ENCODE measurements at places on chromosomes 3 and 15.

DNA sequence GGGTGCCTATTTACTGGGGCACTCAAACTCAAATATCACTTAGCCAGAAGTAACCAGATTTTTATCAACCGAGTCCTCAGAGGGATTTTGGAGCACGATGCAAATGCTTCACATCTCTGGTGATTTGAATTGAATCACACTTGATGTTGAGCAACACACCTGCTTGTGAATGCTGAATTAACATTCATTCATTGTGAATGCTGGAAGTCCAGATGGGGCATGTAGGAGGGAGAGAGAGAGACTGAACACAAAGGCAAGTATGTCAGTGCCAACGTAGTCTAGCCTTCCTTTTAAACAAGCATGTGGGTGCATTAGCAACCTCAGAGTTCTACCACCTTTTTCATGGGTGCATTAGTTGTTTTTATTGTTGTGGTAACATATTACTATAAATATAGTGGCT, 156.2 kb downstream of the ADAMTSL3 start:
- DNase-seq: no peak

DNA sequence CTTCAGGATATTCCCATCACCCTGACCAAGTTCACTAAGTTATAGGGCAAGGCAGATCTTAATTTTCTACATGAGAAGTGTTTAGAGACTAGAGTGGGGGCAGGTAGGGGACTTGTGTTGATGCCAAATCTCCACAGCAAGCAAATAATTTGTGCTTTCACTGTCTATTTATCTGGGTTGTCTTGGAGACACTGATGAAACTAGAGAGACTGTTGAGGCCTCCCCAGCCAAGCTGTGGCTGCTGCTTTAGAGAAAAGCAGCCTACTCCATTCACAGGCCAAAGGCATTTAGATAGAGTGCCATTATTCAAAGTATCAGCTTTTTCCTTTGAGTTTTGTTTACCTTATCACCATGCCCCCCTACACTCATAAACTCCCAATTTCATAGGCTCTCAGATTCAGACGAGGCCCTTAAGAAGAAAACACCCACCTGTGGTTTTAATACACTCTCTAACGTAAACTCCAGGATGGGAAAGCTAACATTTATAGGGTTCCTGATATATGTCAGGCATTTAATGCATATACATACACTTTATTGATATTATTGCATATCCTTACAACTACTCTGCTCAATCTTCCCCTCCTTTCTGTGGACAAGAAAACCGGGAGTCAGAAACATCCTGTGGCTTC, 130.4 kb upstream of the FOXB1 start:
- DNase-seq: no peak

- DNase-seq: no peak
Measured at GRCh38 chr3:117358717-117359314, 649.2 kb downstream of the TUSC7 start.

GRCh38 chr3:84789961-84790360, 168.8 kb upstream of the CADM2 start:
- DNase-seq: no peak

GRCh38 chr15:58062175-58062574, 3.3 kb downstream of the ALDH1A2 start:
- DNase-seq: no peak

DNA sequence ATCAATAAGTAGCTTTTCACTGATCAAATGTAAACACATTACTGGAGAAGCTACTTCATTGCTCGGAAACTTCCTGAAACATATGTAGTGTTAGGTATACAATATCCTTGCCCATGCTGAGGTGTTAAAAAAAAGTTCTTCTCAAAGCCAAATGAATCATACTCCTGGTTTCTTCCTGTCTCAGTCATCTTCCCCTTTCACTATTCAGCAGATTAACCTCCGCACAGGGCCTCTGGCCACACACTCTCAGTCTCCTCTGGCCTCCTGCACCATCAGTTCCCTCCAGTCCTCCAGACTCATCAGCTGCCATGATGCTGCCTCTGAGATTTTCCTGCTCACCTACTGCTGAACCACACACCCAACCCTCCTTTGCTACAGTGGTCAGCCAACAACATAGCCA, 70.5 kb upstream of the BOC start:
- DNase-seq: no peak

GRCh38 chr15:74785194-74786032, 3.5 kb downstream of the CSK start:
- no peak for DNase-seq

DNA sequence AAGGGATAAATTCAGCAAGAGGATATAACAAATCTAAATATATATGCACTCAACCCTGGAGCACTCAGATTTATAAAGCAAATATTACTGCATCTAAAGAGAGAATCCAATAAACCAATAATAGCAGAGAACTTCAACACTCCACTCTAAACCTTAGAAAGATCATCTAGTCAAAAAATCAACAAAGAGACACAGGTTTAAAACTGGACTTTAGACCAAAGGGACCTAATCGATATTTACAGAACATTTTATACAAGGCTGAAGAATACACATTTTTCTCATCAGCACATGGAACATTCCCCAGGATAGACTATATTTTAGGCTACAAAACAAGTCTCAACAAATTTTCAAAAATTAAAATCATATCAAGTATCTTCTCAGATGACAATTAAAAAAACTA, 379.0 kb downstream of the GBE1 start:
- DNase-seq: no peak

DNA sequence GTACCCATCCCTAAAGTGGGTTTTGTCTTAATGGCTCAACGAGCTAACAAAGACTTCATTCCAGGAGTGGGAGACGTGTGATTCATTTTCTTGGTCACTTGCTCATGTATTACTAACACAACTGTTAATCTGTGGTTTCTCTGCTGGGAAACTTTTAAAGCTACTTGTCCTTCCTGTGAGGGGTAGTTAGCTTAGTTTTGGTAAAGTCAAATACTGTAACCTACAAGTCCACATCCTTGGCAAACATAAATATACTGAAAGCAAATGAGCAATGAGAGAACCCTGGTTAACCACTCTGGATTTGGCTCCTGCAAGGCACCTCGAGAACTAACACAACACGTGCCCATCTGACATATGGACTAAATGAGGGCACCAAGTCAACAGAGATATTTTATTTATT, 19.9 kb downstream of the NOX5 start:
- no peak for DNase-seq

- DNase-seq: no peak
Measured at GRCh38 chr15:49435174-49435573, 12.1 kb downstream of the FGF7 start.

GRCh38 chr3:123788710-123789109, 95.4 kb downstream of the MYLK start:
- no peak for DNase-seq

- DNase-seq: no peak
Measured at GRCh38 chr3:123271466-123272159, 69.9 kb downstream of the SEC22A start.

DNA sequence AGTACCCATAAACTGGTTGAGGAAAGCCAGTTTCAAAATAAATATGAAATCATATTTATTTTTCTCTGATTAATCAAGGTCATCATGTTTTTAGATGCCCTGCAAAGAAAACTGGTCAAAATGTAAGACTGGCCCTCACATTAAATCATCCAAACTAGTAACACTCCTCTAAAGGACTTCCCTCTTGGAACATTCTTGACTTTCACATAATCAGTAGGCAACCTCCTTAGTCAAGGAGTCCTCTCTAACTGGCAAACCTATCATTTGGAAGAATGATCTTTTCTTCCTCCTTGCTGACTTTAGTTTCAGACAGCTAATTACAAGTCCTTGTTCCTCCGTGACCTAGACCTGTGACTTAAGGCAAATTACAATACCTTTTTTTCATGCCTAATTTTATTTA, 82.5 kb upstream of the DCBLD2 start:
- no peak for DNase-seq

DNA sequence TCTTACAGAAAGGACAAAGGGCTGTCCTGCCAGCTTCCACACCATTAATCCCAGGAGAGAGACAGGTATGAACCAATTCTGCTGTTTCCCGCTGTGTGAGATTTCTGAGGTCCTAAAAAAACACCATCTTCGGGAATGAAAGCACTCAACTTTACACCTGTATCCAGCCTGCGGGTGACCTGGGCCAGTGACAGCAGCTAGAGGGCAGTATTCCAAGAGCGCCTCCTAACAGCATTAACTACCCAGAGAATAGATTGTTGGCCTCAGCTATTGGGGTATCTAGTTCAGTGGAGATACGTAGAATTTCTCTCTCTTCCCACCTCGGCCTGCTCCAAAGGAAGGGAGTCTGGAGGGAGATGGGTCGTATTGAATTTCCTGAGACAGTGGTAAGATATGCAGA, 55.1 kb downstream of the WDR76 start:
- DNase-seq: peak; percentile 67

GRCh38 chr3:49724586-49724985, 835 bp upstream of the GMPPB start:
- DNase-seq: peak; percentile 50

DNA sequence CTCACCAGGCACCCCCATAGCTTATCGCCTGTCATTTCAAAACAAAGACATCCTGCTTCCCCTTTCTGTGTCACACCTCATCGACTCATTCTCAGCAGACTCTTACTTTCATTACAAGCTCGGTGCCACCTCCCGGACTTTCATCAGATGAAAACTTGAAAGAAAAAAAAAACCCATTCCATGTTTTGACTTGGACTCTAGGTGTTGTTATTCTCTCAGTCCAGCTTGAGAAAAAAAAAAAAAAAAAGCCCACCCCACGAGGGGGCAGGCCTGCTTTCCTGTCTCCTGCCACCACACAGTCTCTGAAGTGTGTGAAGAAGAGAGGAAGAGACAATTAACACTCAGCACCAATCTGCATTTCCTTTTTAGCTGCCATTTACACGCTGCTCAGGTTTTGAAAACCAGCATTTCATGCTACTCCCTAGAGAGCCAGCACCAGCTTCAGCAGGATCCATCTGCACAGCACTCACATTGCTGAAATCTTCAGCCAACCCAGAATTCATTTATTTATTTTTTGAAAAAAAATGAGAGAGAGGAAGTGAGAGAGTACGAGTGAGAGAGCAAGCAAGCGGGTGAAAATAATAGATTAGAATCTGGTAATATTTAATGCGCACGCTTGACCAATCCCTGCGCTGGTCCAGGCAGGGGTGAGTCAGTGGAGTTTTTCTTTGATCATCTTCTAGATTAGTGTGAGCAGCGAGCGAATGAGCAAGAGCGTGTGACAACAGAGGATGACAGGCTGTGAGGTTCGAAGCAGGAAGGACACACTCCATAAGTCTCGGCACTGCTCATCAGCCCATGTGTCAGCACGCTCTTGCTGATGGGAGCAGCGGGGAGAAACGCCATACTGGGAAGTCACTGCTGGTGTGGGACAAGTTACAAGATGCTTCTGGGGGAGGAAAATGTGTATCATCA, 23.5 kb downstream of the ZNF80 start:
- no peak for DNase-seq

- no peak for DNase-seq
Measured at GRCh38 chr15:71997691-71998090, 120.3 kb downstream of the MYO9A start.

- DNase-seq: no peak
Measured at GRCh38 chr3:52053307-52054304, 2.8 kb downstream of the DUSP7 start.

GRCh38 chr3:63762180-63762579, 56.9 kb upstream of the C3orf49 start:
- DNase-seq: no peak

DNA sequence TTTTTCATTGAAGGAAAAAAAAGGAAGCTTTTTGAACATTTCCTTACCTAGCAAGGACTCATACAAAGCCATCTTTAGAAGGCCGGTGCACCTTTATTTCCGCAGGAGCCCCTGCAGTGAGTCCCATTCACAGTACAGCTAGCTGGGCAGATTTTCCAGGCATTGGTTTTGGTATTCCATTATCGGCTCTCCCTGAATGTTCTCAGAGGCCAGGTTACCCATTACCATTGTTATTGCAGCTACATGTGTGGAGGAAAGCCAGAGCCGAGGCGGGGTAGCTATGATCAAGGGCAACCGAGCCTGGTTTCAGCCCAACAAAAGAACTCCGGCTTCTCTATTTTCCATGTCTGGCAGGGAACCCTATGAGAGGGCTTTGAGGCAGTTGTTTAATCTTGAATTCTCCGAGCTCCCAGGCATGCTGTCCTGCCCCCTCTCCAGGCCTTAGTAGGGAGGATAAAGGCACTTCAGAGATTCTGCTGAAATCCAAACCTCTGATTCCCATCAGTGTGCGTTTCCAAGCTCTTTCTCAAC, 100.3 kb downstream of the LRRK1 start:
- DNase-seq: no peak

GRCh38 chr3:37859908-37860199, 1.8 kb upstream of the CTDSPL start:
- DNase-seq: no peak

DNA sequence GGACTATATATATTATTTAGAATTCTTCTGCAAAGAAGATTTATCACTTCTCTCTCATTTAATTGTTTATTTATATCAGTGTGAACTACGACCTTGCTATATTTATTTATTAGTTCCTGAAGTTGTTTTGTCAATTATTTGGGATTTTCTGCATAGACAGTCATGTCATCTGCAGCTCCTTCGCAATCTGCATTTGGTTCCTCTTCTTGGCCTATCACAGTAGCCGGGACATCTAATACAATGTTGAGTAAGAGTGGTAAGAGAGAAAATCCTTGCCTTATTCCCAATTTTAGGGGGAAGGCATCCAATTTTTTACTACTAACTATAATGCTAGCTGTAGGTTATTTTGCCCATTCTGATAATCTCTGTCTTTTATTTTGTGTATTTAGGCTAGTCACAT, 39.4 kb downstream of the FOXL2 start:
- DNase-seq: no peak

DNA sequence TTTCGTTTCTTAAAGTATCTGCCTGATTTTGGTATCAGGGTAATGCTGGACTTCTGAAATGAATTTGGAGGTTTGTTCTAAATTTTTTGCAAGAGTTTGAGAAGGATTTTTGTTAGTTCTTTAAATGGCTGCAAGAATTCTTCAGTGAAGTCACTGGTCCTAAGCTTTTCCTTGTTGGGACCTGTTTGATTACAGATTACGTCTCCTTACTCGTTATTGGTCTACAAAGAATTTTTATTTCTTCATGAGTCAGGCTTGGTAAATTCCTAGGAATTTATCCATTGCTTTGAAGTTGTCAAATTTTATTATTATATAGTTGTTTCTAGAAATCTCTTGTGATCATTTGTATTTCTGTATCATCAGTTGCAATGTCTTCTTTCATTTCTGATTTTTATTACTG, 196.0 kb downstream of the DPH6 start:
- no peak for DNase-seq

- DNase-seq: no peak
Measured at GRCh38 chr3:75938921-75939320, 153.6 kb upstream of the ZNF717 start.

- no peak for DNase-seq
Measured at GRCh38 chr3:37825744-37826400, 35.8 kb upstream of the CTDSPL start.

GRCh38 chr15:52523192-52523591, 5.5 kb downstream of the MYO5A start:
- no peak for DNase-seq

DNA sequence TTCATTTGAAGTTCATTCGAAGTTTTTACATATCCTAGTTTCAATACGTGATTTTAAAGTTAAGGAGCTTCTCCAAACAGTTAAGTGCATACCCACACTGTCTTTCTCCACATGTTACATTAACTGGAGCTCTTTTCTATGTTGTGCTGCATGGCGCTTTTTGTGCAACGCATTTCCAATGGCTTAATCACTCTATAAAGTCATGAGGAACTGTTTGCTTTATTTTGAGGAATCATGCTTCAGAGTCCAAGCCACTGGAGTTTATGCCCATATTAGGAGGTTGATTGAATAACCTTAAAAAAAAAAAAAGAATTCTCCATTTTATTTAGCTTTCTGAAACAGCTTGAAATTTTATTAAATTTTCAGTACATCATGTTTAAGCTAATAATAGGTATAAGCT, 109.4 kb upstream of the MBNL1 start:
- DNase-seq: no peak

Data from H1 (cell line).